Stimulated activated CD4-positive, alpha-beta T cell treated with anti-CD3 and anti-CD28 coated beads, TNF-alpha, amount 100 ng/mL, for 1 hour (primary cell): ENCODE measurements at places on chromosomes 3 and 15.

GRCh38 chr3:195558602-195559001 lies 15.5 kb upstream of the PPP1R2 start:
- no peak for DNase-seq

DNA sequence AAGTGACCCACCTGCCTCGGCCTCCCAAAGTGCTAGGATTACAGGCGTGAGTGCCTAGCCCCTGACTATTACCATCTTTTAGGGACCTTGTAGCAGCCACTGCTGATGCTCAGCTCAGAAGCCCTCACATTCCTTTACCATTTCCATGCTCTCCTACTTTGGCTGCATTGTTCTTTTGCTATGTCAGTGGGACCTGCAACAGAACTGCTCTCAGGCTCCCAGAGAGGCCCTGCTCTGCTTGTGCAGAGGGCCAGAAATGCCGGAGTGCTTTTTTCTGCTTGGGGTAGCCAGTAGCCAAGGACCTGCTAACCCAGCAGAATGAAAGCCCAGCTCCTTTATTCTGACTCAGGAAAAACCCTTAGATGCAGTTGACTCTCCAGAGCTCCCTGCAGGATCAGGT lies 18.3 kb upstream of the PROK2 start:
- no peak for DNase-seq

GRCh38 chr3:192054881-192055280 lies 593.9 kb downstream of the PYDC2 start:
- no peak for DNase-seq

- no peak for DNase-seq
Measured at GRCh38 chr3:17832016-17832415, 89.6 kb upstream of the TBC1D5 start.

- no peak for DNase-seq
Measured at GRCh38 chr15:63800241-63800640, 33.5 kb downstream of the HERC1 start.
